ENCODE measurements at places on chromosomes 5 and 9.

- DNase-seq = no peak
Observed at GRCh38 chr9:111983484-111983908, 86.9 kb downstream of the UGCG start.

DNA sequence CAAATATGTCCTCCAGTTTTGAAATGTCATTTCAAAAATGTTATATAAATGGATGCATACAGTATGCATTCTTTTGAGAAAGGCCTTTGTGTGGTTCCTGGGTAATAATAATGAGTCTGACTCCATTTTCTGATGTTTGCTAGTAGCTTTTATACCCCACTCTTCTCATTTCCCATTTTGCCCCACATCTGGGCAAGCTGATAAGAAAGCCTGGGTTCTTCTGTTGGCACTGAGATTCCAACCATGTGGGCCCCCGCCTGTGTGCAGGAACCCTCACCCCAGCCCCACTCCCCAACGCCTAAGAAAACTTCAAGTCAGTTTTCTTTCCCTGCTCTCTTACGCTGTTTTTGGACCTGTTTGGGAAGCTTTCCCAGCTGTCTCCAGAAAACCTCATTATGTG, 89.4 kb downstream of the SNX18 start:
- no peak for DNase-seq

GRCh38 chr9:120913647-120914264, 12.8 kb downstream of the TRAF1 start:
- DNase-seq = peak; percentile 46

GRCh38 chr9:89421595-89421994, 76.3 kb downstream of the SEMA4D start:
- DNase-seq = no peak

- no peak for DNase-seq
Observed at GRCh38 chr9:136623842-136624183, 38.9 kb upstream of the EGFL7 start.

GRCh38 chr5:121152411-121152810, 688.3 kb downstream of the PRR16 start:
- DNase-seq = no peak

GRCh38 chr5:158923799-158924551, 175.7 kb downstream of the EBF1 start:
- DNase-seq = no peak

- DNase-seq = no peak
Observed at GRCh38 chr5:24439465-24439864, 205.3 kb downstream of the CDH10 start.

GRCh38 chr9:91028166-91028827, 226.7 kb downstream of the SYK start:
- no peak for DNase-seq

- no peak for DNase-seq
Observed at GRCh38 chr9:78470216-78470615, 173.3 kb downstream of the PSAT1 start.

GRCh38 chr5:134116286-134116685, 1.8 kb downstream of the TCF7 start:
- DNase-seq = no peak

DNA sequence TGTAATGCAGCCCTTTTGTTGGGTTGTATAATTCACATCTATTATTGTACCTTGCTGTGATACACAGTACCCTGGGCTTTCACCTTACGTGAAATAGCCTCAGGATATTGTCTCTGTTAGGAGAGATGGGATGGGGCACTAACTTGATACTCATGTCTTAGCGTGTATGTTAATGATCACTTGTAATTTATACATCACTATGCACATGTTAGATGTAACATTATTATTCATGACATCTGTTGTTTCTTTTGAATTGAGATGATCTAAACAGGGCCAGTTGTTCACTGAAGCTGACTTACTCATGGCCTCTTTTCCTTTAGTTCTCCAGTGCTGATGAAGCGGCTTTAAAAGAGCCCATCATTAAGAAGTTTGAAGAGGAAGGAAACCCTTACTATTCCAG, 65.2 kb downstream of the MCCC2 start:
- no peak for DNase-seq

DNA sequence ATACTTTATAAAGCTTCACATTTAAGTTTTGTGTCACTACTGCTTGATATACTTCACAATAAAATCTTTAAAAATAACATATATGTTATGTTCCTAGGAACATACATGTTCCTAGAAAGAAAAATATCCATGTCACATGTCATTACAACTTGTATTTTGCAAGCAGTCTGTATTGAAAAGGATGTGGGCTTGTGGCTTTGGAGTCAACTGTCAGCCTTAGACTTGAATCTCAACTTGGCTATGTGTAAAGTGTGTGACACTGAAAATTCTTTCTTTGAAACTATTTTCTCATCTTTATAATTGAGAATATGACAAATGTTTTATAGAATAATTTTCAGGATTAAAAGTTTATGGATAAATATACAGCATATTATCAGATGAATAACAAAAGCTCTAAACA, 273.1 kb downstream of the KIAA0825 start:
- no peak for DNase-seq

GRCh38 chr9:88722753-88723152, 187.8 kb downstream of the NXNL2 start:
- DNase-seq = no peak

GRCh38 chr5:109744261-109744660, 54.5 kb downstream of the MAN2A1 start:
- DNase-seq = no peak

DNA sequence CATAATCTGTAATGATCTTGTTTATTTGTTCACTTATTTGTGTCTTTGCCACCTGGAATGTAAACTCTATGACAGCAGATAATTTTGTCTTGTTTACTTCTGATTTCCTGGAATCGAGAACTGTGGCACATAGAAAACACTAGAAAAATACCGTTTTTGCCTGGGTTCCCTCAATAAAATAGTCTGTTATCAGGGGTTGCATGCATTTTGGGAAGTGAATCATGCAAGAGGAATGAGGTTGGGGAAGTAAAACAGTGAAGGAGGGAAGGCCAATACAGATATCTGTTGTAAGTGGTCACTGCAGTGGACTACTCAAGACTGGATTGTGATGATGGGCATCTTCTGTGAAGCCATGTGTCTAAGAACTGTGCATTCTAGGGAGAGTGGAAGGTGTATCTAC, 45.2 kb upstream of the IL6ST start:
- no peak for DNase-seq

DNA sequence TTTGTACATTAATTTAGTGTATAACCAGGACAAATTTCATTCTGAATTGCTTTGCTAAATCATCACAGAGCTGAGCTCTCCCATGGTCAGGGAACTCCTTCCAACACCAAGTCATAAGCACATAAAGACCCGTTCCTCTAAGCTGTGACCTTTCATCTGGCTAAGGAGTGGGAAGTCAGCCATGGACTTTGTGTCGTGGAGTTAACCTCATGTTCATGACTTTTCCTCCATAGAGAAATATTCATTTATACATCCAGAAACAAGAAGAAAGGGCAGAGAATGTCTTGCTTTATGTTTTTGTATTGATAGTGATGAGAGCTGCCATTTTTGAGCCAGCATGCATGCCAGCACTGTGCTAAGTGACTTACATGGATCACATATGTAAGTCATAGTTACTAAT, 97.5 kb downstream of the INIP start:
- no peak for DNase-seq

DNA sequence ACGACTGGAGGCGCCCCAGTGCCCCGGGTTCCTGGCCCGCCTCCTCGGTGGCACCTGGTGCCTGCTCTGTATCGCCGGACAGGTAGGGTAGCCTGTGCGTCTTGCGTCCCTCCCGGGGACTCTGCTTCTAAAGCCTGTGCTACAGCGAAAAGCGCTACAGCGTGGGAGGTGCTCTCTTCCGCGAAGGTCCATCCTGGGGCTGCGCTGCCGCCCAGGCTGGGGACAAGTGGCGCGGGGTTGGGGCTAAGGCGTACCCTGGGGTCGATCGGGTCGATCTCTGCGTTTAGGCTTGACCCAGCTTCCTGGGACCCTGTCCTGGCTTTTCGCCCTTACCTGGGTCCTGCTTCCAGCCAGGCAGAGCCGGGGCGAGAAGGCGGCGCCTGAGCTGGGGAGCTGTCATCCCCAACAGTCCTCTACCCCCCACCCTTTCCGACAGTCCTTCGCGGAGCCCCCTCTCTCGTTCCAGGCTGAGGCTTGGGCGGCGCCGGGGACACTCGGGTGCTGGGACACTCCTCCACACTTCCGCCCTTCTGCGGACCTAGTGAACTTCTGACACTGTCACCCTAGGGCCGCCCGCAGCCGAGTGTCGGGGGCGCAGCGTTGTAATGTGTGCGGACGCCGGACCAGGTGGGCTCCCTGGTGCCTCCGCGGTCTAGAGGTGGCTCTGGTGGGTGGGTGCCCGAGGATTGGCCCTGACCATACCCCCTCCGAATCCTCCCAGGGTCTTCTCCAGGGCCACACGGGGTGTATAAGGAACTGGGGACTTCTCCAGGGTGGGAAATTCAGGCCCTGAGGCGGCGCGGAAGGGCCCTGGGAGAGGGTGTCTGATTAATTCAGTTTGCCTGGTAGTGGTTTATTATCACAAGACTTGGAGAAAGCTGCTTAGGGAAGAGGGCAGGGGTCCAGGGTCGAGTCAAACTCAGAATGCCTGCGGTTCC, 328.2 kb downstream of the SH3GL2 start:
- DNase-seq = no peak

GRCh38 chr5:6765612-6766525, 52.6 kb downstream of the TENT4A start:
- peak; percentile 60 for DNase-seq

DNA sequence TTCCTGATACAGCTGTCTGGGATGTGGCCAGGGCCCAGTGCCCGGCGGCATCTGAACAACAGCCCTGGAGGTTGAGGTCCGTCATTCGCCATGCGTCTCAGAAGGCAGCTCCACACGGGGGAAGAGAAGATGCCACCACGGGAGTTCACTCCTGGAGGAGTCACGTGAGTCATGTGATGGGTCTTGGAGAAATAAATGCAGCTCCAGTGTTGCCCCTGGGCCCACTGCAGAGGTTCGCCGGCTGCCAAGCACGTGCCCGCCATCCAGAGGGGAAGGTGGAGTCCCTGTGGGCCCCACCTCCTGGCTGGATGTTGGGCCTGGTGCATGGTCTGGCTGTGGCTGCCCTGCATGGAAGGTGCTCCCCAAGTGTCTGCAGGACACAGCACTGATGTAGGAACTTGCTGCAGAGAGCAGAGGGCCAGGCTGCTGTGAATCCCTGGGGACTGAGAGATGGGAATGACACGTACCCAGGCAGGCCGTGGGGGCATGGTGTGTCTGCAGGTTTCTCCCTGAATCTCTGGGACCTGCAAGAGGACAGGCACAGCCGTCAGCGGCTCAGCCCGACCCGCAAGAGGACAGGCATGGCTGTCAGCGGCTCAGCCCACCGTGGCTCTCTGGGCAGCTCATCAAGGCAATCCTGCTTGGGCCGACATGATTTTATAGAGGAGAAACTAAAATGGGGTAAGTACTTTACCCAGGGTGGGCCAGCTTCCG, 418.3 kb upstream of the IRX4 start:
- DNase-seq = no peak

DNA sequence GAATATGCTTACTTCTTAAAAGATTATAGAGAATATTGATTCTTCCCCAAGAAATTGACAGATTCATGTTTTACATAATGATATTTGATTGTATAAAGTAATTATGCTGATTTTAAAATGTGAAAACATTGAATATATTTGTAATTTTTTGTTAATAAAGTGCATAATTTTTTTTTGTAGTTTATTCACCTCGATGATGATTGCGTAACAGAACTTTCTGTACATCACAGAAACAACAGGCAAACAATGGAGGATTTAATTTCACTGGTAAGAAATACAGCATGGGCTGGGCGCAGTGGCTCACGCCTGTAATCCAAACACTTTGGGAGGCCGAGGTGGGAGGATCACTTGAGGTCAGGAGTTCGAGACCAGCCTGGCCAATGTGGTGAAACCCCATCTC, 70.1 kb downstream of the MELK start:
- DNase-seq = no peak

DNA sequence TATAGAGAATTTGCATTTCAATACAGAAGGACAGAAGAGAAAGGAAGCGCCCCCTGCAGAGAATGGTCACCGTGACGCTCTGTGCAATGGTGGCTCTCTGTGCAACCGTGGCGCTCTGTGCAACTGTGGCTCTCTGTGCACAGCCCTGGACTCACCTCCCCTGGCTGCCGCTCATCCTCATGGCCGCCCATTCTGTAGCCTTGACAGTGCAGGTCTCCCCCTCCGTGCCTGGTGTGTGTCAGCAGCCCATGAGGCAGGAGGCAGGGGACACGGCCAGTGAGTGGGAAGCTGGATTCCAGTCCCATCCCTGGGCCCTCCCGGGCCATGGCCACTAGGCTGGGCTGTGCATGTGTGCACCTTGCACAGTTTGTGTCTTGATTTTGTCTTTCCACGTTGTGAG, 12.0 kb downstream of the EXOC3 start:
- DNase-seq = no peak

GRCh38 chr5:17412760-17413671, 85.0 kb upstream of the TAF11L2 start:
- no peak for DNase-seq

DNA sequence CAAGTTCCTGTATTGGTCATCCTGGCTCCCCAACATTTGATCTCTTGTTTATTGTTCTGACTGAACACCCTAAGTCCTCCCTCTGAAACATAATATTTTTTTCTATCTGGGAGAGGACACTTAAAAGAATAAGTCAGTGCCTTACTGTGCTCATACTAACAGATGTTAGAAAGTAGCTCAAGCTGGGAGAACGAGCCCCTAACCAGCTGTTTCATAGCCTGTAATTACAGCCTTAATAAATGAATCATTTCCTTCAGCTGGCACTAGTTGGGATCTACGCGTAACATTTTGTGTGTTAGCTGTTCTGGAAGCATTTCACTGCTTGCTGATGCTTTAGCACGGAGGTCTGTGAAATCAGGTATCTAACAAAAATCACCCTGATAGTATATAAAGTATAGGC, 345.9 kb upstream of the RIOK2 start:
- DNase-seq = no peak

DNA sequence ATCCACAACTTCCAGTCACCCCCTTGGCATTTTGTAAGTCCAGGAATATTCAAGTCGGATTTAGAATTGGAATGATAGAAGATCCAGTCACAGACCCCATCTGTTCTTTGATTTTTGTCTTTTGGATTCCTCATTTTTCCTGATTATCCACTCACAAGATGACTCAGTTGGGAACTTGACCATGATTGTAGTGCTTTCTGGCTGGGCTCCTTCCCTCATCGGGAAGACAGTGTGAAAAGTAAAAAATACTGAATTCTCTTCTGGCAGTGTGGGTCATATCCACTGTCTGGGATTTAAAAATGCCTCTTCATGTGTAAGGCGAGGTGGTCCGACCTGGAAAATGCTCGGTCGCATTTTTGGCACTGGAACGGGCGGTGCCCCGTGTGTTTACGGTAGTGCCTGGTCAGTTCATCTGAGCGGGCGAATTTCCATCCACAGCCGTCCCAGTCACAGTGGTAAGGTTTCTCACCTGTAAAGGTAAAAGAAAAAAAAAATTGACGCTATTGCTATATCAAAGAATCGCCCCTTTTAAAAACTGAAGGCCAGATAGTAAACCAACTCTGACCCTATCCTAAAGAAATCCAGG, 4.0 kb downstream of the KLF4 start:
- DNase-seq = no peak

GRCh38 chr9:129023908-129024233, 4.3 kb downstream of the SH3GLB2 start:
- no peak for DNase-seq

- no peak for DNase-seq
Observed at GRCh38 chr5:60700416-60700757, 421 bp upstream of the DEPDC1B start.

All from CD4-positive, alpha-beta T cell treated with Interleukin-10 for 1 hour (primary cell).